Endothelial cell of umbilical vein (primary cell): ENCODE measurements at places on chromosomes 6 and 20. TPM values are rescaled to one million over a fixed set of nuclear protein-coding genes. Genes with fewer than 3 reads are reported as not detected.

- H3K27ac ChIP-seq, result no peak overlapping the region
- no peaks in the 10 kb centered on the region for H3K36me3 ChIP-seq
- no peak overlapping the region for H3K4me3 ChIP-seq
- peak; percentile 69 for DNase-seq
- H3K27me3 ChIP-seq, result no peaks in the 10 kb centered on the region
Measured at GRCh38 chr6:88870717-88871330, 92.6 kb downstream of the RNGTT start.

GRCh38 chr6:134816300-134816699 lies 133.6 kb downstream of the ALDH8A1 start:
- no peak overlapping the region for H3K27ac ChIP-seq
- no peaks in the 10 kb centered on the region for H3K27me3 ChIP-seq
- no peaks in the 10 kb centered on the region for H3K36me3 ChIP-seq
- no peaks in the 10 kb centered on the region for H3K4me1 ChIP-seq

DNA sequence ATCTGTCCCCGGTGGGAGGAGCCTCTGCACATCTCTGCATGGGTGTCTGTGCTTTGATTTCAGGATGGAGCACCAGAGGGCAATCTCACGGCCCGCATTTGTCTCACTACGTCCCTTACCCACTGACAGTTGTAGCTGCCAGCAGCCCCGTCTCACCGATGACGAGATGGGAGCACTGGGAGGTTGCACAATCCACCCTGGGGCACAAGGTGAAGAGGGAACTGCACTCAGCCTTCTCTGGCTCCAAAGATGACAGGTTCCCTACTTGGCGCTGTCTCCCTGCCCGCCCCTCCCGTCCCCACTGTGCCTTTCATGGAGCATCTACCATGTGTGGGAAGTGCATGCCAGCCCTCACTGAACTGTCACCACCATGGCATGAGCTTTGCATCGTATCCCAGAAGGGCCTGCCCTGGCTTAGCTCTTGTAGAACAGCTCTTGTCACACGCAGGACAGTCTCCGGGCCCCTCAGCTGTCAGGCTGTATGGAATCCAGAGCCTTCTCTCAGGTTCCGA lies 99.9 kb upstream of the PMEPA1 start:
- no peak overlapping the region for H3K4me3 ChIP-seq
- H3K27me3 ChIP-seq, result peaks cover 2% of the 10 kb centered on the region
- no peaks in the 10 kb centered on the region for H3K36me3 ChIP-seq
- no peak overlapping the region for H3K27ac ChIP-seq

- peak overlapping the region; percentile 78 for H3K27ac ChIP-seq
- peak overlapping the region; percentile 21 for H3K4me3 ChIP-seq
- H3K27me3 ChIP-seq, result no peaks in the 10 kb centered on the region
- no peak for DNase-seq
Measured at GRCh38 chr6:52543262-52543661, 33.6 kb downstream of the TRAM2 start.

- H3K4me3 ChIP-seq, result no peak overlapping the region
- DNase-seq, result peak; percentile 40
- no peaks in the 10 kb centered on the region for H3K27me3 ChIP-seq
- no peaks in the 10 kb centered on the region for H3K36me3 ChIP-seq
- peaks cover 31% of the 10 kb centered on the region for H3K4me1 ChIP-seq
Measured at GRCh38 chr20:46400253-46400652, 6.2 kb downstream of the ELMO2 start.

DNA sequence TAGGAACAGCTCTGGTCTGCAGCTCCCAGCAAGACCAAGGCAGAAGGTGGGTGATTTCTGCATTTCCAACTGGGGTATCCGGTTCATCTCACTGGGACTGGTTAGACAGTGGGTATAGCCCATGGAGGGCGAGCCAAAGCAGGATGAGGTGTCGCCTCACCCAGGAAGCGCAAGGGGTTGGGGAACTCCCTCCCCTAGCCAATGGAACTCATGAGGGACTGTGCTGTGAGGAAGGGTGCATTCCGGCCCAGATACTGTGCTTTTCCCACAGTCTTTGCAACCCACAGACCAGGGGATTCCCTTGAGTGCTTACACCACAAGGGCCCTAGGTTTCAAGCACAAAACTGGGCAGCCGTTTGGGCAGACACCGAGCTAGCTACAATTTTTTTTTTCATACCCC lies 21.8 kb downstream of the HDDC2 start:
- no peaks in the 10 kb centered on the region for H3K27me3 ChIP-seq
- H3K27ac ChIP-seq, result no peak overlapping the region
- DNase-seq, result no peak
- no peaks in the 10 kb centered on the region for H3K36me3 ChIP-seq
- no peak overlapping the region for H3K4me3 ChIP-seq
- no peaks in the 10 kb centered on the region for H3K4me1 ChIP-seq

ZSCAN12 gene
- total RNA-seq, result 4.2 and 4.4 TPM in 2 replicates

GRCh38 chr20:4469910-4470309 lies 251.8 kb upstream of the PRND start:
- no peak overlapping the region for H3K4me3 ChIP-seq
- H3K36me3 ChIP-seq, result no peaks in the 10 kb centered on the region
- no peaks in the 10 kb centered on the region for H3K4me1 ChIP-seq
- no peak for DNase-seq
- no peak overlapping the region for H3K27ac ChIP-seq

- no peak overlapping the region for H3K4me3 ChIP-seq
- H3K27me3 ChIP-seq, result no peaks in the 10 kb centered on the region
- DNase-seq, result no peak
Measured at GRCh38 chr6:16741112-16742016, 19.9 kb downstream of the ATXN1 start.

GRCh38 chr6:71452697-71453370 lies 164.2 kb downstream of the OGFRL1 start:
- no peak overlapping the region for H3K4me3 ChIP-seq
- H3K4me1 ChIP-seq, result no peaks in the 10 kb centered on the region
- no peaks in the 10 kb centered on the region for H3K27me3 ChIP-seq
- H3K36me3 ChIP-seq, result no peaks in the 10 kb centered on the region

ULBP1 gene
- total RNA-seq, result 0.33 and 2.3 TPM in 2 replicates

DNA sequence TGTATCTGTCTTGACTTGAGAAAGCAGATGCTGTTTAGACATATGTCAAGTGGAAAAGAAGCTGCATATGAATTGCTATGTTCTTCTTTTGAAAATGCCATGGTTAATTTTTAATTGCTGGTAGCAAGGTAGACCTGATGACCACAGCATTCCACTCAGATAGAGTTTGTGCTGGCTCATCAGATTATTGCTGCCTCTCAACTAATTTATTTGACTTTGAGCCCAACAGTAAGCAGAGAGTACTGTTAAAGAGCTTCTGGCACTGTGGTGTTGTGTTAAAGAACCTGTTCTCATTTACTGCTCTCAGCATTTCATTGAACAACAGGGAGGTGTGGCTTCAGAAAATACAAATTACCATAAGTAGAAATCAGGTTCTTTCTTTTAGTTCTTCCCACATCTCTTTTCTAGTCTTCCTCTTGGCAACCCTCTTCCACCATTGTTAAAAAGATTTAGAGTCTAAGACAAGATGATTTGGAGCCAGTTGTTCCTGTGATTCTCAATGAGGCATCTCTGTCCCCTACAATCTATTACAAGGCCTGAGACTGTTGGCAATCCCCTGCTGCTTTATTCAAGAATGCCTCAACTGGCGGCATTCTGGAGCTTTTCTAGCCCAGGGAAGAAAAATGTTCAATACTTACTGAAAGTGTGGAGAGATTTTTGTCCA lies 967.6 kb upstream of the GJE1 start:
- no peaks in the 10 kb centered on the region for H3K27me3 ChIP-seq
- H3K4me1 ChIP-seq, result no peaks in the 10 kb centered on the region
- H3K36me3 ChIP-seq, result no peaks in the 10 kb centered on the region
- DNase-seq, result no peak

- DNase-seq, result no peak
- no peaks in the 10 kb centered on the region for H3K4me1 ChIP-seq
- H3K36me3 ChIP-seq, result no peaks in the 10 kb centered on the region
- no peak overlapping the region for H3K4me3 ChIP-seq
Measured at GRCh38 chr6:10268111-10268510, 146.8 kb downstream of the TFAP2A start.

GRCh38 chr20:13353261-13353945 lies 132.3 kb downstream of the ISM1 start:
- no peak for DNase-seq
- no peaks in the 10 kb centered on the region for H3K36me3 ChIP-seq
- H3K27ac ChIP-seq, result no peak overlapping the region

DNA sequence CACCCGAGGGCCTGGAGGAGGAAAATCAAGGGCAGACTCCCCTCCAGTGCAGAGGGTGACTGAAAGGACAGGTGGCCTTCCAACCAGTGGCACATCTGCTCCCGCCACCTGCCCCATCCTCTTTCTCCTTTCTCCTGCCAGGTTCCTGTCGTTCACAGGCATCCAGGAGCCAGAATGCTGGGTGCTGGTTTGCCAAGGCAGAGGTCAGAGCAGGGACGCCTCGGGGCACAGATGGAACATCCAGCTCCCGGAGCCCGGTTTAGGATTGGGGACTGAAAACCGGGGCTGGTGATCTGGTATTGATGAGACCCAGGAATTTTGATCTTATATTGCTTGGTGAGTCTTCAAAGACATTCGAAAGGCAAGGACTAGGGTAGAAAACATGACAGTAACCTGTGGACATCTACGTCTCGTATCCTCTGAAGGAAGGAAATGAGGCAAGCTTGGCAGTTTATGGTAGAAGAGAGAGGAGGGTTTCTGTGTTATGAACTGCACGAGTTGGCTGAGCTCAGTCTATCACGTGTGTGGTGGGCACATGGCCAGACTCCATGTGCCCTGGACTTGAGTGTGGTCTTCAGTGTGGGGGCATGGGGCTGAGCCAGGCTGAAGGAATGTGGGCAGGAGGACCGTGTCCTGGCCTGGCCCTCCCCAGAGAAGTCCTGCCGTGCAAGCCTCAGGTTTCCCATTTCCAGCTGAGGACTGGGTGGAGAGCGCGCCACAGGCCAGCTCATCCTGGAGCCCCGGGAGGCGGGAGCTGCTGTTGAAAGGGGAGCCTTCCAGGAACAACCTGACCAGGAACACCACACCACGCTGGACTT lies 74.2 kb downstream of the IRF4 start:
- no peaks in the 10 kb centered on the region for H3K36me3 ChIP-seq
- H3K4me3 ChIP-seq, result no peak overlapping the region
- no peaks in the 10 kb centered on the region for H3K27me3 ChIP-seq
- no peak overlapping the region for H3K27ac ChIP-seq
- DNase-seq, result no peak

DNA sequence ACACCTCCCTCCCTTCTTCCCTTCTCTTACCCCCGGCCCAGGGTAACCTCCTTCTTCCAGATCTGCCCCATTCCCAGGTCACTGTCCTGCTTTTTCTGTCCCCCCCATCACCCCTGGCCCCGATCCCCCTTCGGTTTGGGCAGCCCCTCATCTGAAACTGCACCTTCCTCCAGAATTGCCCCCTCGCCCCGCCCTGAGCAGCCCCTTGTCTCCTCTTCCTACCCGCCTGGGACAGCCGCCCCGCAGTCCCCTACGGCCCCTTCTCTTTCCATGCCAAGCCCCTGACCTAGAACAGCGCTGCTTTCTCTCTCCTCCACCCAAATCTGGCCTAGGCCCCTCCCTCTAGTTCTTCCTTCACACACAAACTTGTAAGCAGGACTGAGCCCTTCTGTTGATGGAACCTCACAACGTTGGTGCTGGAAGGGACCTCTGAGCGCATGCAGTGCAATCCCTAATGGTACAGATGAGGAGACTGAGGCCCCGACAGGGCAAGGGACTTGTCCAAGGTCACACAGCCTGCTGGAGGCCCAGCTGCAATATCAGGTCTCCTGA lies 630 bp downstream of the PPP2R5D start:
- H3K27me3 ChIP-seq, result no peaks in the 10 kb centered on the region
- H3K4me3 ChIP-seq, result peak overlapping the region; percentile 90
- peaks cover under 1% of the 10 kb centered on the region for H3K36me3 ChIP-seq
- peaks cover 28% of the 10 kb centered on the region for H3K4me1 ChIP-seq
- peak; percentile 20 for DNase-seq

DNA sequence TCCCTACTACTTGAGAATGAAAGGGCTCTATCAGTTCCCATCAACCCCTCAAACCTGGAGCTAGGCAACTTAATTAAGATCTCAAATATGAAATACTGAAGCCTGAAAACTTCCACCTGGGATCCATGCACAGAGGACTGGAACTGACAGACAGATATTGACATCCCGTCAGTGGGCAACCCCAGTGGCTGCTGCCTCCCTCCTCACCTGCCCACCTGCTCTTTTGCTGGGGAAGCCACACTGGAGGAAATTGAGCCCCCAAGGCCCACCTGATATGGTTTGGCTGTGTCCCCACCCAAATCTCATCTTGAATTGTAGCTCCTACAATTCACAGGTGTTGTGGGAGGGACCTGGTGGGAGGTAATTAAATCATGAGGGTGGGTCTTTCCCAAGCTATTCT lies 192.8 kb downstream of the LRFN2 start:
- H3K4me3 ChIP-seq, result no peak overlapping the region
- H3K27me3 ChIP-seq, result no peaks in the 10 kb centered on the region
- no peak overlapping the region for H3K27ac ChIP-seq
- DNase-seq, result no peak
- H3K36me3 ChIP-seq, result no peaks in the 10 kb centered on the region
